ENCODE measurements at places on chromosomes 16 and 17.

DNA sequence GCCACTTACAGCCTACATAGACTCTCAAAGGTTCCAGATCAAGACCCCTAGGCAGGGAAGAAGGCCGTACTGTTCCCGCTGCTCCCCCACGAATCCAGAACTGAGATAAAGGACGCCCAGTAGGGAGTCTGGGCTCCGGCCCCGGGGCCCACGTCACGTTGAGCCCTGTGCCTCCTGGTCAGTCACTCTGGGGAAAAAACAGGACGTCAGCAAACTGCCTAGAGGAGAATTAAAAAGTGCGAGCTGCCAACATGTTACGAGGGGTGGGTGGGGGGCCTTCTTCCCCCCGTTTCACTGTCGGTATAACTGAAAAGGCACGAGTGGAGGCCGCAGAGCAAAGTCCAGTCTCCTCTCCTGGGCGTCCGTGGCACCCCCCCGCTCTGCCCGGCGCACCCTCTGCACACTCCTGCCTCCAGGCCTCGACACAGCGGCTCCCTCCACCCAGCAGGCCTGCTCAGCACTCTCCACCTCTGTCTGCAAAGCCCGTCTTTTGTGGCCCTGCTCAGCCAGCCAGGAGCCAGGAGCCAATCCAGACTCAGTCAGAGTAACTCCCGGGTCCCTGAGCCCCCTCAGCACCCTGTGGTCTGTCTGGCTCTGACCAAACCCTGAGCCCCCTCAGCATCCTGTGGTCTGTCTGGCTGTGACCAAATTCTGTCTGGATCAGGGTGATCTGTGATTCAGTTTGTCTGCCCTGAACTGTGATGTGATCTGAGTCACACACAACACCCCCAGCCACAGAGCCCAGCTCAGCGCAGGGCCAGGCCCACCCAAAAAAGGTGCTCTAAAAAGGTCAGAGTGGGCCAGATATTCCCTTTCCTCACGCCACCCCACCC lies 6.2 kb downstream of the ITGAE start:
- no peak for DNase-seq

GRCh38 chr17:4800462-4801196 lies 1.5 kb downstream of the C17orf114 start:
- DNase-seq, result no peak

- no peak for DNase-seq
Measured at GRCh38 chr16:22220714-22221113, 14.6 kb downstream of the EEF2K start.

GRCh38 chr16:87698676-87699199 lies 67.0 kb downstream of the KLHDC4 start:
- DNase-seq, result no peak

GRCh38 chr16:71722801-71723536 lies 1.5 kb downstream of the PHLPP2 start:
- DNase-seq, result no peak

- DNase-seq, result no peak
Measured at GRCh38 chr17:43823350-43824084, 9.4 kb downstream of the MPP3 start.

DNA sequence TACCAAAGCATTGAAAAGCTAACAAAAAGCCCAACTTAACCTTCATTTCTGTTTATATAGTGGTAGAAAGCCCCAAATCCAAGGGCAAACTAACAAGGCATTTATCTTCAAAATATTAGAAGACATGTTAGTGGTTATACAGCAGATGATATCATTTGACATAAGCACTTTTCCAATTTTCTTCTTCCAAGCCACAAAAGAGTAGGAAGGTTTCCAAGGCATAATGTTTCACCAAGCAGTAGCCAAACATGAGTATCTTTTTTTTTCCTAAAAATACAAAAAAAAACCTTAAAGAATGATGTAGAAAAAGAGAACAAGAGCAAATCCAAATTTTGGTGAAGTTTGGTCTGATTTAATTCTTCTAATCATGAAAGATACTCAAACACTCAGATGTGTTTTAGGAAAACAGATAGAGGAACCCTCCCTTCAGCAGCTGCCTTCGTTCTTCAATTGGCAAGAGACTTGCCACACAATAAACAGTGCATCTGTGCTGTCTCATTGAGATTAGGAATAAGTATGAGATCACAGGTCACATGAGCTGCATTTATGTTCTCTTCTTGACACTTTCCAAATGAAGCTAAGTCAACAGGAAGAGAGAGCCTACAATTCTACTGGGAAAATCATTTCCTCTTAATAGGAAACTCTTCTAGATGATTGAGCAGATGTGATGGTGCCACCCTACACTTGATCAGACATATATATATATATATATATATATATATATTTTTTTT lies 106.7 kb downstream of the TTC19 start:
- no peak for DNase-seq

GRCh38 chr16:11029948-11030347 lies 85.6 kb downstream of the CLEC16A start:
- DNase-seq, result no peak

- DNase-seq, result no peak
Measured at GRCh38 chr16:87461466-87461991, 31.3 kb downstream of the ZCCHC14 start.

DNA sequence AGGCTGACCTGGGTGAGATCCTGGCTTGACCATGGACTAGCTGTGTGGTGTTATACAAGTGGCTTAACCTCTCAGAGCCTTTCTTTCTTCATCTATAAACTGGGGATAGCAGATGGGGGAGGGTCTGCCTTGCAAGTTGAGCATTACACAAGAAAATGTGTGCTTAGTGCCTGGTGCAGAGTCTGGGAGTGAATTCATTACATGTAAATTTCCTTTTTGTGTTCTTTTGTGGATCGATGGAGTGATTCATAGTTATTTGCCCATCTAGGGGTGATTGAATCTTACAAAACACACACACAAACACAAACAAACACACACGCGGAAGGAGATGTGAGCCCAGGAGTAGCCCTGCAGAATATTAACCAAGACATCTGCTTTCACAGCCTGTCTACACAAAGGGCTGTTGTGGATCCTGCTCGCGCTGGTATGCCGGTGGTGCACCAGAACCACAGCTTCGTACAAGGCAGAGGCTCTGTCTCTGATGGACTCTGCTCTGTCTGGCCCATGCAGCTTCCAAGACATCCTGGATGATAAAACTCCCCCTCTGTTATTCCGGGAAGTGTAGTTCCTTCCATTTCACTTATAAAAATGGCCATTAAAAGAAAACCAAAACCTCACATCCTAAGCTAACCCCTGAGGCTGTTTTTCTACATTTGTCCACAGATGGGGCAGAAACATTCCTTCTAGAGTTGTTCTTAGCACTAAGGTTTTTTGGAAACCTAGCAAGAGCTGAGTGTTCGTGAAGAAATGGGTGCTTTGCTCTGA lies 86.1 kb downstream of the UTP18 start:
- no peak for DNase-seq
